Activated naive CD4-positive, alpha-beta T cell (primary cell): ENCODE measurements at places on chromosomes 1 and 21.

GRCh38 chr1:29341936-29342335, 105.6 kb downstream of the PTPRU start:
- no peak for DNase-seq

DNA sequence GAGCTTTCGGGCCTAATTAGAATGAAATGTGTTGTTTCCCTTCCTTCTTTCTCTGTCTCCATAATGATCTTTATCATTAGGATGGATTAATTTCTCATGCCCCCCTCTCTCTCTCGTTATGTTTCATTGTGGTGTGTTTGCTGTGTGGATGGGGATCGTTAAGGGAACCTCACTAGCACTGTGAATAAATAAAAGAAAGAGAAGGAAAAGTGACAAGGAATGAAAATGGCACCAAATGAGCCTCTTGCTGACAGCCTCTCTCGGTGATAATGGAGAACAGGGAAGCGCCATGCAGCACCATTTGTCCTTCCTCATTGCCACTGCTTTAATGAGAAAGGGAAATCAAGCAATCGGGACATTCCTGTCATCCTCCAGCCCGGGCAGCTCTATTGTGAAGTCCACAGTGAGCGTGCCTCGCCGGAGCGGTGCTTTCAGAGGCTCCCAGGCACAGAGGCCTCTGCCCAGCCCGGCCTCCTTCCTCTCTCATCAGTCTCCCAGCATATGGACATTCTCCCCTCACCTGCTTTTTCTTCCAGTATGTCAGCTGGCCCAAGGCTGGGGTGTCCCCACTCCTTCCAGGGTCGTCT, 265.7 kb upstream of the TMEM51 start:
- DNase-seq = no peak

DNA sequence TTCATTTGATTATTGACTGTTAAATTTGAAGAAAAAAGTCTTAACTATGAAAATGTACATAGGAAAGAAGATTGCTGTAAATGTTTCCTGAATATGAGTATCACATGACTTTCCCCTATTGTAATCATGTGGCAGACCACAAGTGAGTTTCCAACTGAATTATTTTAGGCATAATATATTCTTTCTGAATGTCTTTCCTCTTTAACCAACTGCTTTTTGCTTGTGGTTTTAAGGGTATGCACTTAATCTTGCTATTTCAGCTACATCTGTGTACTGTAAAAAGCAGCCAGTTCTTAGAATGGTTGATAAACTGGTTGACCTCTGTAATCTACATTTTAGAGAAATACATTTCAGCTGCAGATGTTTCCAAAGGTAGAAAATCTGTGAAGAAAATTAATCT, 400.7 kb downstream of the NEGR1 start:
- no peak for DNase-seq

GRCh38 chr21:33954395-33954794, 38.8 kb upstream of the ATP5PO start:
- no peak for DNase-seq

DNA sequence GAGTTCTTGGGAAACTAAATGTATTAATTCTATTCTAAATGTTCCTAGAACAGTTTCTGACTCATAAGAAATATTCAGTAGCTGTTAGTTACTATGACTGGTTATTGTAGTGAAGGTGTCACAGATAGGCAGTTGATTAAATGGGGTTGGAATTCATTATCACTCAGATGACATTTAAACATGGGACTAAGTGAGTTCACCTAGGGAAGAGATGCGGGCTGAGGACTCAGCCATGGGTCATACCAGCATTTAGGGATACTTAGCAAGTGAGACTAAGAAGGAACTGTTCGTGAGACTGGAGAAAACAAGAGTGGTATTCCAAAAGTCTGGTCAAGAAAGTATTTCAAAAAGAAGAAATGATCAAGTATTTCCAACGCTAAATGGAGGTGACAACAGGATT, 125.1 kb upstream of the ADGRL4 start:
- no peak for DNase-seq

GRCh38 chr1:58116284-58116683, 430.2 kb downstream of the OMA1 start:
- DNase-seq = no peak

- DNase-seq = no peak
These were observed 1.4 kb downstream of the RIPK4 start for GRCh38 chr21:41765420-41765821.

DNA sequence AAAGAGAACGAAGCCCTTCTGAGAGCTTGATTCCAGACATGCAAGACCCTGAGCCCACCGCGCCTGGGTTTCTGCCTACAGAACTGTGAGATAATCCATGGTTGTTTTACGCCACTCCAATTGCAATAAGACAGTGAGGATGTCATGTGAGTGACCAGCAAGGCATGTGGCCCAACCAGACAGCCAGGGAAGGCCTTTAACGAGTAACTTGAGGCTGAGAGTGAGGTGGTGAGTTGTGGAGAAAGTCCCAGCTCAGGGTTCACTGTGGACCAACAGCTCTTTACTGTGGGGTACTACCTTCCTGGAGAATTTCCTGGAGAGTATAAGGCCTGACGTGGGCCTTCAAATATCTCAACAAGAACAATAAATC, 153.9 kb downstream of the ETS2 start:
- no peak for DNase-seq

DNA sequence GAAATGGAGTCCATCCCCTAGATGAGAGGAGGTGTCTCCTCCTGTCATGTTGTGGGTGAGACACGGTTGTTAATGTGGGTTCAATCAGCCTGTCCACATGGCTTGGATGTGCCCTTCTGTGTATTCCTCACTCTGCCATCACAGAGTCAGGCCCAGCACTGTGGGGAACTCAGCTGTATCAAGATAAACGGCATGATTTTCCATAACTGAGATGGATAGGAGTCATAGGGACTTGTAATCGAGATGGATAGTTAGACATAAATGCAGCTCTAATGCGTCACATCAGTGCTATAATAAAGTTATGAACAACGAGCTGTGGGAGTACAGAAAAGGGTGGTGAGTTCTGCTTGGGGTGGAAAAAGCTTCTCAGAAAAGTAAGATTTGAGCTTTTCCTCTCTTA, 152.9 kb downstream of the RWDD3 start:
- DNase-seq = no peak

GRCh38 chr1:60130703-60131102, 57.1 kb upstream of the C1orf87 start:
- DNase-seq = no peak

DNA sequence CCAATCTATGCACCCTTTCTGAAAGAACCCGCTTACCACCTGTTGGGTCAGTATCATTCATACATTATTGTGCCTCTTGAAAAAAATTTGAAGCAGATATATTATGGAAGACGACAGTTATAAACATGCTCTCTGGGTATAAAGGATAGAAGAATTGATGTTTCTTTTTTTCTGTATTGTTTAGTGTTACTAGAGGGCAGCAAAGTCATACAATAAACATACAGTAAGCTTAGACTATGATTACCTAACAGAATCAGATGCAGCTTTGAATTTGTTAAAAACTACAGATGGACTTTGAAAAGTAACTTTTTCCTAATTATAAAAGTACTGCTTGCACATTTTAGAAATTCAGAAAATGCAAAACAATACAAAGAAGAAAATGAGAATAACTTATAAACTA, 11.1 kb upstream of the PAXBP1 start:
- DNase-seq = no peak

GRCh38 chr1:220473440-220473839, 54.5 kb upstream of the MARK1 start:
- DNase-seq = no peak

- no peak for DNase-seq
These were observed 451.3 kb downstream of the AJAP1 start for GRCh38 chr1:5105744-5106143.

DNA sequence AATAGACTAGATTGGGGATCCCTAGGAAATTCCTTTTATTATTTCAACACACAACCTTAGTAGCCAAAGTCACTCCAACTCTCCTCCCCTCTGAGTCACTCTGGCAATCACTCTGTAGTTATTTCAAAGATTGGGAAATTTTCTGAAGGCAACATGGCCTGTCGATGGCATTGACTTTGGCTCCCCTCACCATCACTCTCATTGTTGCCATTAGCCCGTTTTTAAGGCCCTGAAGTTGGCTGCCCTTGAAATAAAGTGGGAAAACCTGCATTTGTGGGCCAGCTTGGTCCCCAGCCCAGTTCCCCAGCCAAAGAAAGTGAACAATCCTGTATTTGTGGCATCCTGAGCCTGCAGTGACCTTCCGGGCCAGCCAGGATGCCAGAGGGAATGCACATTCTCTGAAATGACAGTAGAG, 52.5 kb downstream of the CDC7 start:
- no peak for DNase-seq

GRCh38 chr1:63199706-63200335, 122.5 kb upstream of the FOXD3 start:
- no peak for DNase-seq

- no peak for DNase-seq
These were observed 276.5 kb downstream of the DNM3 start for GRCh38 chr1:172117800-172118199.

DNA sequence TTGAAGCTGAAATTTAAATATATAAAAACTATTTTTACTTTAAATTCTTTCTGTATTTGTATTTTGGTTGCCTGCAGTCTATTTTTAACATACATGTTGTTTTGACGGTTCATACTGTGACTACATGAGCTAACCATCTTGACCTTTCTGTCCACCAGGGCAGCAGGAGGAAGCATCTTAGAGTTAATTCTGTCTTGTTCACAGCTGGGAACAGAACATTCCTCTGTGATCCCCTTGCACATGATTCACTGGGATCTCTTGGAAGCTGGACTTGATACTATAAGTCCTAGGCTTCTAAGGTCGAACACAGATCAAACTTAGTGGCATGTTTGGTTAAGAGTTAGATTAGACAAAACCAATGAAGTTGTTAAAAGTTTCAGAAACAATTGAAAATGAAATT, 99.7 kb downstream of the NFIA start:
- DNase-seq = no peak

DNA sequence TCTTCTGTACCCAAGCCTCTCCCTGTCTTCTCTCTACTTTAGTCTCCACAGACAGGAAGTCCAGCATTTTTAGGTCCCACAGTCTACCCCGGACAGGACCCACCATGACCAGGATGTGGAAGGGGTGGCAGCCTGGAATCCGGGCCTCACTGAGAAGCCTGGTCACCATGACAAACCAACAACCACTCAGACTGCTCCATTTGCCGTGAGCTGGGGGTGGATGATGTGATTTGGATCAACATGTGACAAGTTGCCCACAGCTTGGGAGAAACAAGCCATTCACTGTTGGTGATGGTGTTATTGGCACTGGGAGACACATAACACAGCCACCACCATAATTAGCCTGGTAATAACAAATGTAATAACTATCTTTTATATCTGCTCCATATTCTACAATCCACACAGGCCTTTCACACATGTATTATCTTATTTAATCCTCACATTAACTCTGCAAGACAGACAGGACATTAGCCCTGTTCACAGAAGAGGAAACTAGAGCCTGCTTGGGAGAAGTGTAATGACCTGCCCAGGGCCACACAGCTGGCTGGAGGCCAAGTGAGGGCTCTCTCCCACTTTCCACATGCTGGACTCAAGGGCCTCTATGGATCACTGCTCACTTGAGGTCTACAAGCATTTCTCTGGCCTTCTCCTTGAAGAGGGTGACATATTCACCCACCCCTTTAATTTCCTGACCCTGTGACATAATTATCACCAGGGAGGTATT, 22.9 kb downstream of the MEF2D start:
- DNase-seq = no peak

DNA sequence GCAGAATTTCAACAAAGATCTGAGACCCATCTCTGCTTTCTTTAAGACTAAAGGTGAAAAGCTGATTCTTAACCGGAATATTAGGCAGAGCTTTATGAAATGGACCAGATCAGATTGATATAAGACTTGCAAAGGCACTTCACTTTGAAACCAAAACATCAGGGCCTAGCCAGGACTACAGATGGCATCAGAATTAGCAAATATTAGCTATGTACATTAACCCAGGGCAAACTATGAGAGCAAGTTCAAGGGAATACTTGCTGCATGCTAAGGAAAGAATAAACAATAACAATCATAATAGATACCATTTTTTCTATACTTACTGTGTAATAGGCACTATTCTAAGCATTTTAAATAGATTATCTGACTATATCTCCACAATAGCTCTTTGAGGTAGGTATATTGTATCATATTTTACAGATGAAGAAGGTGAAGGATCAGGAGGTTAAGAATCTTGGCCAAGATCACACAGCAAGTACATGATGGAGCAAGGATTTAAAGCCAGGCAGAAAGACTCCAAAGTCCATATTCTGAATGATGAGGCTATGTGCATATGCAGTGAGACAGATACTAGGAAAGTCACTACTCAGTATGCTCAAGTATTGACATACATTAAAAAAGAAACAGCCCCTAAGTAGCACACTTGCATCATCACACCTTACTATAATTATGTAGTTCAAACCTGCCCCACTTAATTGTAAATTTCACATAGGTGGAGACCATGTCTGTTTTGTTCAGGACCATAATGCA, 209.3 kb upstream of the PKN2 start:
- DNase-seq = no peak

- DNase-seq = no peak
These were observed 120.3 kb upstream of the VAMP3 start for GRCh38 chr1:7650801-7651200.

DNA sequence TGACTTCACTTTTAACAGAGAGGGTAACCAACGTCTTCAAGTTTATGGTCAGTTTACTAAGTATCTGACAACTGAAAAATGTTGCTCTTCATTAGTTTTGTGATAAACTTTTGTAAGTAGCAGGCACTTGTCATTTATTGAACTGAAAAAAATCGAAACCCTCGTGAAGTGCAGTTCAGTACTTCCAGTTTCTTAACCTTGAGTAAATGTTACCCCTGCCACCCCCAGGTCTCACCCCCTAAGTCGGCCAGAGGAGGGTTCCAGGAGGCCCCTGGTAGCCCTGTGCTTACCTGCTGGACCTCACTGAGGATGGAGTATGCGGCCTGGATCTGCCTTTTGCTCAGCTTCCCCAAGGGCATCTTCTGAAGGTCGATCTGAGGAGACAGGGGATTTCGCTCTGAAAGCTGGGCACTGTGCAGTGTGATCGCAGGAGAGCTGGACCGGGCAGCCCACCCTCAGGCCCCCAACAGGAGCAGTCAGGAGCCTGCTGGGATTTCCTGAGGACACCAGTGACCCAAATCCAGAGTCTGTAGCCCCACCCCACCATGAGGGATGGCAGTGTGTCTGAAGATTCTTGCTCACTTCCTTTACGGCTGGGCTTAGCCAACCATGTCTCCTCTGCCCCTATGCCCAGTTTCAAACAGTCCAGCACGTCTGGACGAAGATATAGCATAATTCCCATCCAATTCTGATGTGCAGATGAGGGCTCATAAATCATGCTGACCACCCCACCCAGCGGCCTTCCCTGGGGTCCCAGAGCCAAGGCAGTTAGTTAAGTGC, 37.6 kb downstream of the PARP1 start:
- no peak for DNase-seq
